ENCODE measurements at places on chromosomes 11 and 22.

DNA sequence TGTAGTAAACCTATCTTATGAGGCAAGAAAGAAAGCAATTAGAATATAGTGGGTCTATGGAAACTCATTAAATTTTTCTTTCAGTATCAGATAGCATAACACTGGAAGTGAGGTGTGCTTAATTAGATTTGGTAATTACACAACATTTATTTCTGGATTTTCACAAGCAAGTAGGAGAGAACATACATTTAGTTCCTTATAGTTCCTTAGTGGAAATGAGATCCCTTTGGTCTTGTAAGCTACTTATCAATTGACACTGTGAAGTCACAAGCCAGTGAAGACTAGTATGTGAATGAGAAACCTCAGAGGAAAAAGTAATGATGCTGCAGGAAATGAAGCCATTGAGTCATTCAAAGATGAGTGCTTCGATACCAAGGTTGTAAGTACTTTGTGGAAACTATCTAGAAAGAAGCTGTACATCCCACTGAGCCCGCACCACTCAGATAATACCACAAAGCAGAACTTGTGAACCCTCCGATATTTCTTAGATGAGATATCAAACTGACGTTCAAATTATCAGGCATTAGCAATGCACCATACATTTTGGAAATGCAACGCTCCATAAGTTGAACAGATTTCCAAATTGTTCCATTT is 53.5 kb downstream of the ENTHD1 start:
- DNase-seq = peak; percentile 21

DNA sequence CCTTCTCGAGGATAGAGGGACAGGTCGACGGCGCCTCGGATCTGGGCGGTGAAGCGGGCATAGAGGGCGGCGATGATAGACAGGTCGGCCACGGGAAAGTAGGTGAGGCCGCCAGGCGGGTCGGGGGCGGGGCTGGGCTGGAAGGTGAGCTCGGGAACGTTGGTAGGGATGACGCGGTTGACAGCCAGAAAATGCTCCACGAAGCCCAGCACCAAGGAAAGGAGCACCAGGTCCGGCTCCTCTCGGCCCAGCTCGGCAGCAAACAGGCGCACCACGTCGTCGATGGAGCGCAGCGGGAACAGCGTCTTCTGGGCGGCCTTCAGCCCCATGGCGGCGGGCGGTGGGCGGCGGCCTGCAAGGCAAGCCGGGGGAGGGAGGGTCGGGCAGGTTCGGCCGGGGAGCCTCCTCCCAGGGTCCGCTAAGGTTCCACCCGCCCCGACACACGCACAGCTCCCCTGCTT is 540 bp downstream of the MEN1 start:
- DNase-seq = no peak

DNA sequence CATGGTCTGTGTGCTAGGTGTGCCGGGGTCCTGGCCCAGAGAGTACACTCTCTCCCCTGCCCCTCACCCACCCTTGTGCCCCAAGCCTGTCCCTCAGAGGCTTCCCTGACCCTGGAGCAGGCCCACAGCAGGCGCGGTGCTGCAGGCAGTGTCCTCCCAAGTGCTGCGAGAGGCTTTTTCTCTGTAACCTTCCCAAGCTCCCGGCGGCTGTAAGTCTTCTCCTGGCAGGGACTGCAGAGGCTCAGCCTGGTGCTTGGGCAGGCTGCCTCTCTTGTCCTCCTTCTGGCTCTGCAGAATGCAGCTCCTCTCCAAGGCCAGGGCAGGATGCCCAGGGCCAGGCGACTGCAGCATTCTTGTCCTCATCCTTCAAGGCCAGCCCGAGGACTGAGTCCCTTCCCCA is 15.9 kb downstream of the RFPL1 start:
- DNase-seq = no peak

- DNase-seq = no peak
Measured at GRCh38 chr11:35563484-35564244, 38.2 kb upstream of the PAMR1 start.

DNA sequence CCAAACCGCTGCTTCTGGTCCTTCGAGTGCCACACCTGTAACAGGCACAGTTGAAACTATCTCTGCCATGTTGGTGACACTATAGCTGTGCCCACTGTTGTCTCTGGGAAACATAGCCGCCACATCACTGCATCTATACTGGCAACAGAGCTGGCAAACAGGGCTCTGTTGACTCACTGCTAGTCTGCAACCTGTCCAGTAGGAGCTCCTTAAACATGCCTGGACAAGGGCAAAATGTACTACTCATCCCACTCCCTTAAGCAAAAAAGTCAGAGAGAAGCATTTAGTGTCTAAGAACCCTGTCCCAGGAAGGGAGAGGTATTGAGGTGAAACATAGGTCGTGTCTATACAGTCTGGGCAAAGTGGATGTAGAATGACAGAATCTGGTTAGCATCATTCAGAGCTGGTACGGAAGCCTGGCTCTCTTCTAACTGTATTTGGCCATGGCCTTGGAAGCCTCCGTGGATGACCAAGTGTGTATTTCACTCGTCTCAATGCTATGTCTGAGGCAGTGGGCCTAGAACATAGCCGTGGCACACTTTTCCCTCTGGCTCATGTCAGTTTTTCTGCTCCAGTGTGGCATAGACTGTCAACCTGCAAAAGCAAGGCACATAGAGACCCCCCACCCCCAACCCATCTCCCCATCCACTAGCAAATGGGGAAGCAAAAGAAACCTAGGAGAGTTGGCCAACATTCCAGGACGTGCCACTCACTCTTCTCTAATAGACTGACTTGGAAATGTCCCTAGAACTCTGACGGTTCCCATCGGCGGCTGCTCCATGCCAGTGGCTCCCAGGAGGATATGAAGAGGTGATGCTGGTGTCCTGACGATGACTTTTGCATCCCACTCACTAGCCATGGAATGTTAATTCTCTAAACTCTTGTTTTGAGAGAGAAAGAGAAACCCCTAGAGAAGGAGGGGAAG is 21.4 kb upstream of the PISD start:
- no peak for DNase-seq

GRCh38 chr11:69000831-69001242 is 12.2 kb downstream of the MRGPRF start:
- no peak for DNase-seq

DNA sequence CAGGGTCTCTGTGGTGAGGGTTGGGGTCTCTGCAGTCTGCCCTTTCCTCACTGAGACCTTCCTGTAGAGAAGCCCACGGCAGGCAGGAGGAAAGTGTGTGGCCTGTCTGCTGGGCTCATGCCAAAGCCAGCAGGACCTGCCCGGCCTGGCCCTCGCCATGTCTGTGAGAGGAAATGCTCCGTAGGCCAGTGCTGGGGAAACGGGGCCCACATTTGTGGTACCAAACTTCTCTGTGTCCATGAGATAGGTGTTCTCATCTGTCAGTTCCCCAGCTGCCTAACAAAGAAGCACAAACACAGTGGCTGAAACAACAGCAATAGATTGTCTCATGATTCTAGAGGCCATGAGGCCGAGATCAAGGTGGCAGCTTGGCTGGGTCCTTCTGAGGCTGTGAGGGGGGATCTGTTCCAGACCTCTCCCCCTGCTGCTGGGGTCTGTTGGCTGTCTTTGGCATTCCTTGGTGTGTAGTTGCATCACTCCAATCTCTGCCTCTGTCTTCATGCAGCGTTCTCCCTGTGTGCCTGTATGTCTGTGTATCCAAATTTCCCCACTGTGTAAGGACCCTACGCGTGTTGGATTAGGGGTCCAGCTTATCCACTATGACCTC is 772.5 kb downstream of the TBC1D22A start:
- no peak for DNase-seq

GRCh38 chr22:48908547-48908946 is 919.1 kb downstream of the BRD1 start:
- no peak for DNase-seq

- no peak for DNase-seq
Measured at GRCh38 chr11:64378335-64378880, 19.4 kb downstream of the RPS6KA4 start.

DNA sequence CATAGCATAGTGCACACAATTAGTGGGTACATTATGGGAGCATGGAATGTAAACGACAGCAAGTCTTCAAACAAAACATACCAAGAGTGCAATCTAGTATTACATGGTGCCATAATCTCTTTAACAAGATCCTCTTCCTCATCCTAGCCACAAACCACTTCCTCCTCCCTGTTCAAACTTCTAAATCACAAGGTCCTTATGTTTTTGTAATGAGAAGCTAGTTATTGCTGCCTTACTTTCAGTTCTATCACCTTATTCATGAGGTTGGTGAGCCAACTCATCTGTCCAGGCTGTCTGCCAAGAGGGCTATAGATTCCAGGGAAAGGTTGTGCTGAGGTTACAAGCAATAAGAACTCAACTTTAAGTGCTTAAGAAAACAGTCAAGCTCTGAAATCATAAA is 195.4 kb upstream of the ARHGAP20 start:
- peak; percentile 85 for DNase-seq

- no peak for DNase-seq
Measured at GRCh38 chr11:110086892-110087309, 6.3 kb upstream of the ZC3H12C start.

DNA sequence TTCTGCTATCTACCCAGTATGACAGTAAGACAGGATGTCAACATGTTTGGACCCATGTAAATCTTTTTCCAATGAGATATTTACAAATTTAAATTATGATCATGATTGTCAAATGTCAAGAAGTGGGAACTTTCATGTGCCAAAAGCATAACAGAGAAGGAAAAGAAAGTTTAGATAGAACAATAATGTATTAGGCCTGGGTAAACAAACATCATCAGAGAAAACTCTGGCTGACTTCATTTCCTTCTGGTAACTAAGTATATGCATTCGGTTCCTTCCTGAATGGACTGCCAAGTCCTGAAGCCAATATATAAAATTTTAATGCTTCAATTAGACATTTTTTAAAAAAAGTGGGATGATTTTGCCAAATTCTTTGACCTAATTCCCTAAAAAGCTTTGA is 16.5 kb downstream of the RNF141 start:
- DNase-seq = no peak

- no peak for DNase-seq
Measured at GRCh38 chr11:101866619-101867491, 48.0 kb upstream of the CEP126 start.

DNA sequence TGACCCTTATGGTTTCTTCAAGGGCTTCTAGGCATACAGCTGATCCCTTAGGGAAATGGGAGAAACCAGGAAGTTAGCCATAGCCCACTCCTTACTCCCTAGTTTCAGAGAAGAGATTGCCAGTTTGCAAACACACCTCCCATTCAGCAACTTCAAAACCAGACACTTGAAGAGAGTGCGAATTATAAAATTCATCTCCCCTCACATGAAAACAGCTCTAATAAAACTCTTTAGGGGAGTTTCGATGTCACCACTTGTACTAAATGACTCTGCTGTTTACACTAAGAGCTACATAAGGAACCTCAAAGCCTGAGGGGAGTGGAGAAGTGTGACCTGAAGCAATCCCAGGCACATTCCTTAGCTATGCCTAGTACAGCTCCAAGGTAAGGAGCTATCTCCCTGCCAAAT is 8.3 kb downstream of the LGR4 start:
- no peak for DNase-seq

DNA sequence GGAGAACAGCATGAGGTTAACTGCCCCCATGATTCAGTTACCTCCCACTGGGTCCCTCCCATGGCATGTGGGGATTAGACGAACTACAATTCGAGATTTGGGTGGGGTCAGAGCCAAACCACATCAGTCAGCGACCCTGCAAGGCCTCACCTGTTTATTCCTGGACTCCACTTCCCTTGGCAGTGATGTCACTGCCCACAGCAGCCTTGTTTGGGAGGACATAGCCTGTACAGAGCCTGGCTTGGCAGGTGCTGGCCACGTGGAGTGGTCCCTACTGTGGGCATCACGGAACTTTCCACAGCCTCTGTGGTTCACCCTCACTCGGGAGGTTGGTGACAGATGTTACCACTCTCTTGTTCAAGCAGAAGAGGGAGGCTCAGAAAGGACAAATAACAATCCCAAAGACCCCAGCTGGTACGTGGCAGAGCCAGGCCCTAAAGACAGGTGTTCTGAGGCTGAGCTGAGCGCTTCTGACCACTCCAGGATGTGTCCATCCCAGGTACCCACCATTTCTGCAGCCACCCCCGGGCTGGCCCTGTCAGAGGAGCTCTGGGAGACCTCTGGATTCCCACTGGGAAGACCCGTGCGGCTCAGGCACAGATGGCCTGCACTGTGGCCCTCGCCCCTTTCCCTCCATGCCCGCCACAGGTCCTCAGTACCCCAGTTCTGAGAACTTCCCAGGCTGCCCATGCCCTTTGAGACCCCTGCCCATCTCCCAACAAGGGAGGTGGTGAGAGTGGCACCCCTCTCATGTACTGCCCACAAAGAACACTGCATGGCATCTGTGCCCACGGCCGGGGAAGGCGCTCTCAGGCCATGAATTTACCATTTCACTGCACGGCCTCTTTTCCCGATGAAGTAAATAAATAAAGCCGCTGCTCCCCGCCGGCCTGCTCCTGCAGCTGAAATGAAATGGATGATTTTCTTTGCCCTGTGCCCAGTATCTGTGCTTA is 605.8 kb downstream of the TBC1D22A start:
- no peak for DNase-seq

- no peak for DNase-seq
Measured at GRCh38 chr11:75757651-75758050, 10.9 kb upstream of the DGAT2 start.

- DNase-seq = no peak
Measured at GRCh38 chr11:42422090-42422489, 889.7 kb upstream of the API5 start.

GRCh38 chr22:40443732-40444131 is 73.3 kb downstream of the SGSM3 start:
- no peak for DNase-seq

DNA sequence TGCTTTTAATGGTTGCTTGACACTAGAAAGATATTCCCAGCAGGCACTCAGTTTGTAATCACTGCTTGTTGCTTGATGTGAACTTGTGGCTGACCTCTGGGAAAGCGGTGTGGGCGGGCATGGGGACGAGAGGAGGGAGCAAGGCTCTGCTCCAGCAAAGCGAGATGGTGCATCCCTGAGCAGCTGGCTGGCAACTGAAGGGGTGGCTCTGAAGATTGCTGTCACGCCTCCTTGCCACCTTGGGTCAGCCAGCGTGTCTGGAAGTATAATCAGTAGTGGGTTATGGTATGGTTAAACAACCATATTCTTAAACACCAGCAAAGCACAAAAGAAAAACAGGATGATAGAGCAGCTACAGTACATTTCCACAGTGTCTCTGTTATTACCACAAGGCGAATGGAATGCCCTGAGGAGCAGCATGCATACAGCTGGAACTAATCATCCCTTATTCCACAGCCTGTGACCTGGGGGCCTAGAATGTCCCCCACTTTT is 124.5 kb downstream of the TRIM44 start:
- DNase-seq = no peak

GRCh38 chr22:24455751-24456426 is 28.5 kb downstream of the ADORA2A start:
- no peak for DNase-seq
